ENCODE measurements at places on chromosomes 3 and 15.

GRCh38 chr3:18716821-18717220 is 291.7 kb upstream of the SATB1 start:
- no peak for DNase-seq

- DNase-seq: no peak
Measured at GRCh38 chr3:111326144-111326995, 215.6 kb upstream of the CD96 start.

- no peak for DNase-seq
Measured at GRCh38 chr3:175486255-175486654, 627.1 kb downstream of the NAALADL2 start.

DNA sequence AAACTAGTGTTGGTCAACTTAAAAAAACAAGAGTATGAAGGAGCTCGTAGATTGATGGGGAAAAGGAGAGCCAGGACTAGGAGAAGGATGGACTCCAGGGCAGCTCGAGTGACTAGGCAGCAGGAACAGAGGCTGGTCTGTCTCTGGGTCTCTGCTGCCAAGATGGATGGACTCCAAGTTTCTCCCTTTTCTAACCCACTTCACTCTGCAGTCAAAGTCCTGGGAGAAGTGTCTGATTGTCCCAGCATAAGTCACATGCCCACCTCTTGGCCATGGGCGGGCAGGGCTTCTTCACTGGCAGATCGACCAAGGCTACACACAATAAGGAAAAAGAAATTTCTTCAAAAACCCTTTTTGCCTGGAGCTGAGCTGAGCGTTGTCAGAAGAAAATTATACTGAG is 9.2 kb upstream of the EPB42 start:
- no peak for DNase-seq
